ENCODE measurements at places on chromosomes 6 and 20. TPM values are rescaled to one million over a fixed set of nuclear protein-coding genes. Genes with fewer than 3 reads are reported as not detected.

GRCh38 chr6:85135376-85136094 lies 314.3 kb upstream of the NT5E start:
- H3K4me1 ChIP-seq = no peaks in the 10 kb centered on the region
- DNase-seq = no peak

GRCh38 chr6:136035378-136036070 lies 184.0 kb downstream of the PDE7B start:
- no peak overlapping the region for H3K4me3 ChIP-seq
- H3K27ac ChIP-seq = peak overlapping the region; percentile 67
- DNase-seq = peak; percentile 24

GRCh38 chr20:24745206-24745605 lies 203.9 kb upstream of the CST7 start:
- no peaks in the 10 kb centered on the region for H3K27me3 ChIP-seq
- no peak for DNase-seq
- no peaks in the 10 kb centered on the region for H3K36me3 ChIP-seq
- no peaks in the 10 kb centered on the region for H3K4me1 ChIP-seq
- H3K27ac ChIP-seq = no peak overlapping the region

DNA sequence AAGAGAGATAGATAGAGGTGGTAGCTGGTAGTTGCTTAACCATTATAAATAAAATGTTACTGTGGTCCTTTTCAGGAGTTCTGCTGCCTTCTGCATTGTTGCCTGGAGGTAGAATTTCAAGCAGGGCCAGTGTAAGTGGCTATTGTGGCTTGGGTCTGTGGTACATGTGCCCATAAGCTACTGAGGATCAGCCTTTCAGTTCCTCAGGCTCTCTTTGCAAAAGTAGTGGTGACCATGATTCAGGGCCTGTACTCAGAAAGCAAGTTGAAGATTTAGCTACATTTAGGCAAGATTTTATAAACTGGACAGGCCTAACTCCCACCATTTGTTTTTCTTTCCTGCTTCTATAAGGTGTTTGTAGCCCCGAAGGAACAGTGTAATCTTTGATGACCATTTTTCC lies 199.0 kb downstream of the PDE7B start:
- no peak for DNase-seq
- no peak overlapping the region for H3K4me3 ChIP-seq
- no peaks in the 10 kb centered on the region for H3K27me3 ChIP-seq
- no peaks in the 10 kb centered on the region for H3K36me3 ChIP-seq

- H3K36me3 ChIP-seq = no peaks in the 10 kb centered on the region
- H3K4me3 ChIP-seq = no peak overlapping the region
- no peaks in the 10 kb centered on the region for H3K4me1 ChIP-seq
These were observed 10.6 kb downstream of the TAAR1 start for GRCh38 chr6:132648356-132648755.

- no peaks in the 10 kb centered on the region for H3K4me1 ChIP-seq
- H3K27ac ChIP-seq = no peak overlapping the region
- H3K36me3 ChIP-seq = no peaks in the 10 kb centered on the region
- no peak for DNase-seq
- H3K4me3 ChIP-seq = no peak overlapping the region
- H3K27me3 ChIP-seq = no peaks in the 10 kb centered on the region
These were observed 266.8 kb downstream of the EPM2A start for GRCh38 chr6:145468534-145468933.

Gene BEND6
- total RNA-seq = 0.97 TPM

- no peaks in the 10 kb centered on the region for H3K27me3 ChIP-seq
- no peak overlapping the region for H3K27ac ChIP-seq
- no peak for DNase-seq
- no peaks in the 10 kb centered on the region for H3K36me3 ChIP-seq
- H3K4me3 ChIP-seq = no peak overlapping the region
These were observed 22.5 kb upstream of the PTGIS start for GRCh38 chr20:49590163-49591017.

- no peak overlapping the region for H3K27ac ChIP-seq
- H3K36me3 ChIP-seq = no peaks in the 10 kb centered on the region
- no peak overlapping the region for H3K4me3 ChIP-seq
- no peak for DNase-seq
These were observed 657.6 kb downstream of the PRKN start for GRCh38 chr6:162069995-162070394.

DNA sequence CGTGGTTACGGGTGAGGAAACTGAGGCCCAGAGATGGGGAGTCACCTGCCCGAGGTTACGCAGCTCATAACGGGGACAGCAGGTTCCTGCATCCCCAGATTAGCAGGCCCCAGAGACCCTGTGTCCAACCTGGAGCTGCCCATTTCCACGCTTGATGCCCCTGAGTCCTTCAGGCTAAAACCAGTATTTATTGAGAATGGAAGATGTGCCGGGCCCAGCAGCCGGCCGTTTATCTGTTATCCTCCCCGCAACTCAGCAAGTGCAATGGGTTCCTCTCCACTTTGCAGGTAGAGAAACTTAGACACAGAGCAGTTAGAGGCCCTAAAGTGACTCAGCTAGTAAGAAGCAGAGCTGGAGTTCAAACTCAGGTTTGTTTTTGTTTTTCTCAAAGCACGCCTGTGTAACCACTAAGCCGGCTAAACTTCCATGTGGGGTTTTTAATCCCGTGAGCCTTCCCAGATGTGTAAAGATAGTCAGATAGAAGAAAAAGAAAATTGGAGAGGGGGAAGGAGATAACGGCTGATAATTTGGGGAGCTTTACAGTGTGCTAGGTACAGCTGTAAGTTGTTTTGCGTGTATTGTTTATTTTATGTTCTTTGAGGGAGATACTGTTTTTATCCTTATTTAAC lies 775 bp downstream of the PFDN4 start:
- peak overlapping the region; percentile 82 for H3K4me3 ChIP-seq
- H3K27ac ChIP-seq = peak overlapping the region; percentile 98
- DNase-seq = no peak
- H3K4me1 ChIP-seq = peaks cover 21% of the 10 kb centered on the region

DNA sequence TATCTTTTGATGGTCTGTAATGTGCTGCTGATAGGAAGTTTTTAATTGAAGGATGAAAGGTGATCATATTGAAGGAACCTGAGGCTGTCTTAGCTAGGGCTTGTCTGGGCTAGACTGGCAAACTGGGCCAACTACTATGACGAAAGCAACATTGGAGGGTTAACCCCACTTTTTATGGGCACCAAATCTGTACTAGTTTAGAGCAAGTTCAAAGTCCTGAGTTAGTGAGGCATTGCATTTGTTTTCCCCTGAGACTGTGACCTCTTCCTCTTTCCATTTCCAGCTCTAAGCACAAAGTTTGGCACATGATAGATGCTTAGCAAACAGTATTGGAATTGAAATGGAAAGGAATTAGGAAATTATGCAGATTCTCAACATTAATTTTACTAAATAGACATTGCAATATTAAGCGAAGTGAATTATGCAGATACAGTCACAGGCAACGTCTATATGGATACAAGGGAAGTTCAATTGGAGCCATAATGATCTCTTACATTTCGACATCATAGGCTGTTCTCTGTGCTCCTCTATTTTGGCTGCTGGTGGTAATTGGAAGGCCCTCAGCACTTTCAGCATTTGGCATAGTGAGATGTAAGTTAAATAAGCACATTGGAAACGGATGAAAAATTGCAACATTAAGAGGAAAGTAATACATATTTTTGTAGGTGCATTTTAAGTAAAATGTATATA lies 22.2 kb downstream of the CEP57L1 start:
- no peaks in the 10 kb centered on the region for H3K27me3 ChIP-seq
- no peak overlapping the region for H3K27ac ChIP-seq
- DNase-seq = no peak

DNA sequence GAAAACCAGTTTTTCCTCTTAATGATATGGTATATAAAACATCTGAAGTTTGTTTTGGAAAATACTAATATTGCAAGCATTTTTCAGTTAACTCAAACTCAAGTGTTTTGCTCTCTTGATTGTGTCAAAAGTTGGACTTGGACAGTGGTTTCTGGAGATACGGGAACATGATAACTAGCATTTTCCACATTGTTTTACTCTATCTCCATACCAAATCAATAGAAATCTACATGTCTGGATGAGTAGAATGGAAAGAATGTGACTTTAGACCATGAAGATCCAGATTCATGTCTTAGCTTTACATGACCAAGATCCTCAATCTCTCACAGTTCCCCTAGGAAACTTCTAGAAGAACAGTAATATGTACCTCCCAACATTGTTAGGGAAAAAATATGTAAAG lies 22.2 kb upstream of the FBXO30 start:
- no peak for DNase-seq
- no peak overlapping the region for H3K4me3 ChIP-seq
- no peaks in the 10 kb centered on the region for H3K36me3 ChIP-seq
- H3K27me3 ChIP-seq = no peaks in the 10 kb centered on the region
- peaks cover 8% of the 10 kb centered on the region for H3K4me1 ChIP-seq
- H3K27ac ChIP-seq = no peak overlapping the region

DNA sequence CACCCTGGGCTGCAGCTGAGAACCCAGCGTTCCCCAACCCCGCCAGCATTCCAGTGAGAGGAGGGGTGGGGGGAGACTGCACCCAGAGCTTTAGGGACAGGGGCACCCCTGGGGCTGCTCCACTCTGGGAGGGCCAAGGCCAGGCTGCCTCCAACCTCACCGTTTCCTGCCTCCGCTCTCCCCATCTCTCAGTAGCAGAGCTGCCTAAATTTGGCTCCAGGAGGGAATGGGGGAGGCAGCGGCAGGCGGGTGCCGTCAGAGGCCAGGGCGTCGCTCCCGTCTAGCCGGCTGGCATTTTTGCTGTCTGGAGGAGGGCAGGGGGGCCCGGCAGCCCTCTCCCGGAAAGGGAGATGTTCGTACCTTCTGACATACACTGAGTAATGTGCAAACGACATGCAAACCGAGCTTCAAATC lies 46.6 kb downstream of the NOL4L start:
- DNase-seq = no peak
- no peaks in the 10 kb centered on the region for H3K27me3 ChIP-seq
- no peak overlapping the region for H3K27ac ChIP-seq
- no peaks in the 10 kb centered on the region for H3K4me1 ChIP-seq
- H3K4me3 ChIP-seq = no peak overlapping the region
- no peaks in the 10 kb centered on the region for H3K36me3 ChIP-seq

Gene GNAS
- total RNA-seq = 513 TPM

Gene GINM1
- total RNA-seq = 32.7 TPM

GRCh38 chr6:43391440-43392031 lies 22.1 kb upstream of the ZNF318 start:
- no peak for DNase-seq
- no peaks in the 10 kb centered on the region for H3K27me3 ChIP-seq
- H3K36me3 ChIP-seq = no peaks in the 10 kb centered on the region
- H3K4me1 ChIP-seq = no peaks in the 10 kb centered on the region
- H3K27ac ChIP-seq = no peak overlapping the region

- no peak for DNase-seq
- no peaks in the 10 kb centered on the region for H3K27me3 ChIP-seq
- H3K36me3 ChIP-seq = no peaks in the 10 kb centered on the region
These were observed 119.9 kb upstream of the ASCC3 start for GRCh38 chr6:101001012-101001411.

DNA sequence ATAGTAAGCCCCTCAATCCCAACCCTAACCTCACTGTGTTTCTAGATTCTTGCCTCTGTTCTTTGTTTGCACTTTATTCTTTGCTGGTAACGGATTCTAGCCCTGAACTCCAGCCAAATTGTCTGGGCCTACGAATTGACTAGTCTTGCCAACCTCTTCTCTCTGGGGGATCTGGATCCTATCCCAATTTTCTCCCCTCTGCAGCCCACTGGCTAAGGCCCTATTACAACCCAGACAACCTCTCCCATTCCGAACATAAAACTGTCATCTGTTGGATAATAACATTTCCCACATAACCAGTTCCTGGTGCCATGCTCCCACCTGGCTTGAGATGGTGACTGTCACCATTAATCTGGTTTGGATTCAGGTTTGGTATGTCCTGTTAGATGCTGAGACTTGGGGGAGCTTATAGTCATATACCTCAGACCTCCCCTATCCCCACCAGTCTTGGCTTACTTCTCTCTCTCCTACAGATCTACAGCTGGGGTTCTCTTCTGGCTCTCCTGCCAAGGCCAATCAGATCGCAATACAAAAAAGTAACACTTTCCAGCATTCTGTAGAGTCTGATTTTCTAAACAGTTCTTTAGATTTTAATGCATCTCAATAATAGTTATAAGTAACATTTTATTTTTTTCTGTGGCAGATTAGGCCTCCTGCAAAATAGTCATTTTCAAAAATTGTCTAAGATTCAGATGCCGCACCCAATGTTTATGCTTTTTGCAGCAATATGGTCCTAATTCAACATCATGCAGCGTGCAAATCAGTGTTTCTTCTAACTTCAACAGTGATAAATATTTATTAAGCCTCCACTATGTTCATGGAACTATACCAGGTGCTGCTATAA lies 29.8 kb upstream of the AHI1 start:
- H3K27me3 ChIP-seq = no peaks in the 10 kb centered on the region
- no peak overlapping the region for H3K4me3 ChIP-seq
- no peak overlapping the region for H3K27ac ChIP-seq
- H3K36me3 ChIP-seq = no peaks in the 10 kb centered on the region
- DNase-seq = no peak

- no peak overlapping the region for H3K27ac ChIP-seq
- peaks cover 18% of the 10 kb centered on the region for H3K4me1 ChIP-seq
- H3K36me3 ChIP-seq = no peaks in the 10 kb centered on the region
- no peaks in the 10 kb centered on the region for H3K27me3 ChIP-seq
- DNase-seq = no peak
These were observed 1.9 kb downstream of the BTBD3 start for GRCh38 chr20:11919581-11919980.

Gene GHRH
- total RNA-seq = not detected

DNA sequence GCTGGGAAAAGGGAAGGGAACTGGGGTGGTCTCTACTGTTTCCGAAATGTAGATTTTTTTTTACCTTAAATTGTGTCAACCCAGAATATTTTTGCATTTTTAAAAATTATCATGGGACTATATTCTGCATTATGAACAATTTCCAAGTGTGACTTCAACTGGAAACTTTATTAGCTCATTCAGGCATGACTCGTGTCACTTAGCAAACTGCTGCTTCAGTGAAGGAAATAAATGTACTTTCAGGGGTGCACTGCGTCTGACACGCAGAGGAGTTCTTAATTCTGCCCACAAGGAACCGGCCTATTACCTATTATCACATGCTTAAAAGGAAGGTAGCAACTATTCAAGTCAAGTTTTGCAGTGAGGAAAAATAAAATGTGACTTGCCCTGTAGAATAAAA lies 291.3 kb upstream of the PRDM1 start:
- H3K27me3 ChIP-seq = no peaks in the 10 kb centered on the region
- H3K4me1 ChIP-seq = peaks cover 57% of the 10 kb centered on the region
- H3K36me3 ChIP-seq = no peaks in the 10 kb centered on the region
- no peak for DNase-seq
- peak overlapping the region; percentile 81 for H3K27ac ChIP-seq
- no peak overlapping the region for H3K4me3 ChIP-seq

Gene CHRNA4
- total RNA-seq = not detected

Data from gastrocnemius medialis (tissue), 4 donors.